Activated naive CD4-positive, alpha-beta T cell (primary cell): ENCODE measurements at places on chromosomes 7 and 10.

DNA sequence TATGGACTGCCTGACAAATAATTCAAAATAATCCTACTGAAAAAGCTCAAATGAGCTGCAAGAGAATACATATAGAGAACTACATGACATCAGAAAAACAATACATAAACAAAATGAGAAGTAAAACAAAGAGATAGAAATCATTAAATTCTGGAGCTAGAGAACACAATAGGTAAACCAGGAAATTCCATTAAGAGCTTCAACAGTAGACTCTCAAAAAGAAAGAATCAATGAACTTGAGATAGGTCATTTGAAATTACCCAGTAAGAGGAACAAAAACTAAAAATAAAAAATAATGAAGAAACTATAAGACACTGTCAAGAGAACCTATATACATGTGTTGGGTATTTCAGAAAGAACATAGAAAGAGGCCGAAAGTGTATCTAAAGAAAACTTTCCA is 186.3 kb downstream of the PTN start:
- DNase-seq, result no peak

DNA sequence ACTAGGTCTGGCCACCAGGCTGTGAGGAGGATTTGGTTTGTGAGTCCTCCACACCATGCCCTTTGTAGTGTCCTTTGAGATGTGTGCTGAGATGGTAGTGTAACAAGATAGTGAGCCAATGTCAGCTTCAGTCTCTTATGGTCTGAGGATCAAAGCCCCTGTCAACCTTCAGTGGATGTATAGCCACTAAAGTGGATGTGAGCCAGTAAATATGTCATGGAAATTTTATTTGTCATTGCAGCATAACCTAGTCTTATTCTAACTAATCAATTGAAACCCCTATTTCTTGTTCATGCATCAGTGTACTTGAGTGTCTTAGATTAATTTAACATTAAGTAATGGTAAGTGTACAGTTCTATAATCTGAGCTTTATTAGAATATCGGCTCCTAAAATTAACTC is 51.0 kb upstream of the WAC start:
- DNase-seq, result no peak

DNA sequence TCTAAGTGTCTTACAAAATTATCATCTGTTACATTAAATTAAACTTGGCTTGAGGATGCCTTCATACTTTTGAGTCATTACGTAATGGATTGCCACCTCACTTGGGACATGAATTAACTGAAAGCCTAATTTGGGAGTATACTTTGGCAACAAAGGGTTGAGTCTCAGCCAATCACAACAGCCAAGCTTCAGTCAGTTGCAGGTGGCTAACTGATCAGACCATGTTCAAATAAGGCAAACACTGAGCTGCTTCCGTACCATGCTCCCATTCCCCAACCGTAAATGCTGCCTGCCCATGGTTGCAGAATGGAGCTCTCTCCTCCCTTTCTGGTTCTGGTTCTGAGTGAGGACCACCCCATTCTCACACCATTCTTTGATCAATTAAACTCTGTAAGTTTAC is 92.9 kb upstream of the STK17A start:
- no peak for DNase-seq

DNA sequence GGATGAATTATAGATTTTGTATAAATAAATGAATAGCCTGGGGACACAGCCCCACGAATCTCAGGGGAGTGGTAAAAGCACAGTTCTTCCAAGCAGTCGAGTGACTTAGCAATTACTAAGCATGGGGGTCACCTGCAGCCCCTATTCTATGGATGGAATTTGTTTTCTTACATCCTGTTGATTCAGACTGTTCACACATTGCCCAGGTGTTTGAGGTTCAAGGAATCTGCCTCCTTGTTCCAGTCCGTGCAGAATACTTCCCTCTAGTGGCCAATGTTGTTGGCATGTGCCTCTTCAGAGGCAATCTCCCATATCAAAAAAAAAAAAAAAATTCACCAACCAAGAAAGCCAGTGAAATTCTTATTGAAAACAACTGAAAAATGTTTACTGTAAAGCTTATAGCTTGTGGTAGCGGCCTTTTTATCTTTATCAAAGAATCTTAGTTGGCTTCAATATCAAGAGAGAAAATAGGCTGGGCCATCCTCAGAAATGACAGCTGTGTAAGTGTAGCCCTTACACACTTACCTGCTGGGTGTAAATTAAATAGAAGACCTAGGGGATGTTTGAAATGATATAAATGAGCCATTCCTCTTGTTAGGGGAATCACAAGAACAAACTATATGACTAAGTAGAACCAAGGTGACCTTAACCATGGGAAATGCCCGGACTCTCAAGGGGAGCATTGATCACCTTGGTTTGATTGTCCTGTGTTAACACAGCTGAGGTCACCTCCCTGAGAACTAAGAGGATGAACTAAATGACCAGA is 7.8 kb downstream of the LIPM start:
- DNase-seq, result no peak

GRCh38 chr7:67343114-67343513 is 346.5 kb downstream of the TYW1 start:
- no peak for DNase-seq
